WERI-Rb-1 (cell line): ENCODE measurements at places on chromosomes 2 and 18.
A peak's percentile ranks its signal among the peaks of the same experiment; 100 is the strongest.

DNA sequence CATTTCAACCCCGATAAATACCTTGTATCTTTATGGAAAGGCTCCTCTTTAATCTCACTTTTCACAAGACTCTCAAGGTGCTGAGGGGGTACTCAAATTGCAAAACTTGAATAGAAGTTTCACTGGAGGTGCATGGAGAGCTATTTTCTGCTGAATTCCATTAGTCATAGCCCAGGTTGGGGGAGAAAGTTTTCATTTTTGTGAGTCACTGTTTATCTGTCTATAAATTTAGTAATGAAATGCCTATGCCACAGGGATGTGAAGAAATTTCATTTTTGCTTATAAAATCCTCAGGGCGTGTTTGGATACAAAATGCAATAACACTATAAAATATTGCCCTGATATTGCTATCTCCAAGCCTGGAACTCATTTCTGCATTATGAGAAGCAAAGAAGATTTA, 346.3 kb downstream of the LRATD1 start:
- no peak for DNase-seq

DNA sequence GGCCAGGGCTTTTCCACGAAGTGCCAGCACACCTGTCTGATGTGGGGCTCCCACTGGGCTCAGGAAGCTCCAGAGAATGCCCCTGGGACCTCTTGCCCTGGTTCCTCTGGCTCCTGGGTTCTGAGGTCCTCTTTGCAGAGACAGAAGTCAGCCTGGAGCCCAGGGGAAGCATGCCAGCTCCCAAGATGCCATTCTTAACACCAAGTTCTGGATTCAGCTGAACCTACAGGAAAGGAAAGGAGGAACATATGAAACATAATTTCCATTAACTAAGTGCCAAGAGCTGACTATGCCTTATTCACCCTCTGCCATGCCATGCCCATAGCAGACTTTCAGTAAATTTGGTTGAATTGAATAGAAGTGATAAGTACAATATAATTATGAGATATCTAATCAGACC, 21.9 kb downstream of the FAM124B start:
- DNase-seq: no peak

GRCh38 chr18:9737472-9738121, 29.5 kb downstream of the RAB31 start:
- DNase-seq: no peak

DNA sequence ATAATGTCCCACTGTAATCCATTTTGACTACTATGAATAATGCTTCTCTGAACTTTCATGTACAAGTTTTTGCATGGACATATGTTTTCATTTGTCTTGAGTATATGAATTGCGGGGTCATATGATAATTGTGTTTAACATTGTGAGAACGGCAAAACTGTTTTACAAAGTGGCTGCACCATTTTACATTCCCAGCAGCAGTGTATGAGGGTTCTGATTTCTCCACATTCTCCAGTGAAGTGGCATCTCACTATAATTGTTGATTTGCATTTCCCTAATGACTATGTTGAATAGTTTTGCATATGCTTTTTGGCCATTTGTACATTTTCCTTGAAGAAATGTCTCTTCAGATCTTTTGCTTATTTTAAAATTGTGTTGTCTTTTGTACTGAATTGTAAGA, 20.1 kb downstream of the NCOA1 start:
- no peak for DNase-seq

DNA sequence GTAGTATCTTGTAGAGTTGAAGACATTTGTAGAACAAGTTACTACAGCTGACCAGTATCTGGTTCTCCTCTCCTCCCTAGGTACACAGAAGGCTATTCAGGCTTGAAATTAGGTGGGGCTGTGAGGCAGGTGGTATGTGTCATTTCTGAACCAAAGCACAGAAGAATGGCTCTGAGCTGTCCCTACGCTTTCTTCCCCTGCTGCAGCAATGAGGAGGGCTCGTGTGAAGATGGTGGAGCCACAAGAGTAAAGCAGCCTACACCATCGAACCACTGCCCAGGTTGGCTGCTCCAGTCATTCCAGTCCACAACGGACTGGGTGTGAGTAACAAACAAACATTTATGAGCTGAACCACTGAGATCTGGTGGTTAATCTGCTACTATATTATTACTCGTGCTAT, 148.9 kb downstream of the DTNB start:
- no peak for DNase-seq

DNA sequence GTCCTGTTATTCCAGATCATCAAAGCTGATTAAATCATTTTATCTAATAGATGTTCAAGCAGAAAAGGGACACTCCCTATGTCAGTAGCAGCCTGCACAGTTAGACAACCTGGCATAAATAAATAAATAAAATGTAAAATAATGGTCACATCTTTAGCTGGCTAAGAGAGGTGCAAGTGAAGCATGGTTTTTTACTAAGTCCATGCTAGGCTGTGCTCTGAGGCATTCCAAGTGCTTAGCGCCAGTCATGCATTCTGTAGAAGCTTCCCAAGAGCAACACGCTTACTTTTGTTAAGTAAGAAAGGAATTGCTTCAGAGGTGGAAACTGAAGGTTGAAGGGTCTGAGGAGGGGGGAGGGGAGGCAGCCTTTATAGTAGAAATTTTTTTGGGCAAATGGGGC, 351.2 kb downstream of the CDH2 start:
- no peak for DNase-seq

GRCh38 chr2:236180831-236181453, 12.8 kb upstream of the GBX2 start:
- peak; percentile 69 for DNase-seq

GRCh38 chr2:67457699-67458098, 60.6 kb downstream of the ETAA1 start:
- DNase-seq: no peak
